ENCODE measurements at places on chromosomes 12 and 14. TPM values are rescaled to one million over a fixed set of nuclear protein-coding genes. Genes with fewer than 3 reads are reported as not detected.

DNA sequence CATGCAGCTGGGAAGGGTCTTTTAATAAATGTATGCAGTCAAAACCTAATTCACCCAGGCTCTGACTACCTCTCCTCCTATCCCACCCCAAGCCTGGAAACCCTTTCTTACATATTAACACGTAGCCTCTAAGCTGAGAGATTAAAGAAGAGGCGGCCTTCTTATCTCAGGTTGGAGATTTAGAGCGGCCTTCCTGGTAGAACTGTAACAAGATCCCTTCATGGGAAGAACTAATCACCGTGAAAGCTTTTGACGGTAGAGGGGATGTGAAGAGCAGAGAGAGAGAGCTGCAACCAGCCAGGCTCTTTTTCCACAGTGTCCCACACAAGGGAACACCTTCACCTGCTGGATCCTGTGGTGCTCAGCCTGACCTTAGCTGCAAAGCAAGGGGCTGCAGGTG is 367.4 kb downstream of the MED13L start:
- no peak for DNase-seq

DNA sequence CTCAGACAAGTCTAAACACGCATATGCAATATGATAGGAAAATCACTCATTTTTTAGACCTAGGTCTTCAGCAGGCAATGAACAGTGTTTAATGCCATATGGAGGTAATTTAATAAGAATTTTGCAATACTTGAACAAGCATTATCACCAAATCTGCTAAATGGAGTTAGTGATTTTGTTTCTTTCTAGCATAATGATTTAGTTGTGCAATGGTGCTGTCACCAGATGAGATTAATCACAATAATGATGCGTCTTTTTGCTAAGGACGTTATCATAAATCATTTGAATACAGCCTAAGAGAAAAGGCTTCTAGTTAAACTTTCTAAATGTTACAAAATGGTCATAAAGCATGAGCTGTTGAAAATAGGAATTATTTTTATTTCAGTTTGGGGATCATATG is 170.0 kb upstream of the SLC16A7 start:
- no peak for DNase-seq

DNA sequence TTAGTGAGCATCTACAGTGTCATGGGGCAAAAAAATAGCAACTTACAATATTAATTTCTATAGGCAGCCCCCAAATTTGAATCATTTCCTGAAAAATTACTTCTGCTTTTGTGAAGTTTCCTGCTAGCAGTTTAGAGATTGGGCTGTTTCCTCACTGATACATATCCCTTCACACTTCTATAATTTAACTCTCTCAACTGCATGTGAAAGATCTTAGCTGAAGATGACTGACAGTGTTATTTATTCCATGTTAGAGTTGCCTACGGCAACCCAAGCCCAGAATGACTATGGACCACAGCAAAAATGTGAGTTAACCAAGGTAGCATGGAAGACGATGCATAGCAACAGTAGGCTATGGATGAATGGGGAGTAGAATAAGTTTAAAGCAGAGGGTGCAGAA is at the start of gene KLRG1:
Gene KLRG1 (plus strand): TSS at position 134 of the 400 bp plus-strand sequence. CDS start 90 bp downstream, at position 224.
- no peak for DNase-seq

Gene MBD6
- polyA plus RNA-seq, result 40.2 TPM

GRCh38 chr14:33435911-33436689 is 497.4 kb downstream of the NPAS3 start:
- no peak for DNase-seq

- no peak for DNase-seq
These were observed 5.3 kb downstream of the EIF2S1 start for GRCh38 chr14:67365476-67365875.

- peak; percentile 12 for DNase-seq
These were observed 78.0 kb downstream of the KITLG start for GRCh38 chr12:88501972-88502938.

All from muscle of arm (tissue), 14 donors.